Stimulated activated CD4-positive, alpha-beta T cell treated with anti-CD3 and anti-CD28 coated beads, TNF-alpha, amount 100 ng/mL, for 1 hour (primary cell): ENCODE measurements at places on chromosomes 5 and 9.

DNA sequence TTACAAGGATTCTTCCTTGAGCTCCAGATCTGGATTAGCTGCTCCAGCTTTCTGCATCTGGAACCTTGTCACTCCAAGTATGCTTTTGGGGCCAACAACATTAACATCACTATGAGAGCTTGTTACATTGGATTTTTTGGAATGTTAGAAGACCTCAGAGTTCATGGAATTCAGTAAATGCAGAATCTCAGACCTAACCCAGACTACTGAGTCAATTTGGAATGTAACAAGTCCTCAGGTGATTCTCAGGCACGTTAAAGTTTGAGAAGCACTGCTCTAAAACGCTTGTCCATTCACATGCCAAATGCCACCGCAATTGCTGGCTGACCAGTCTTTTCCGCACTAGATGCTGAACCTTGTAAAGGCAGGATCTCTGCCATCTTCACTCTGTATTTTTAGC lies 251.4 kb upstream of the TRIM32 start:
- no peak for DNase-seq

DNA sequence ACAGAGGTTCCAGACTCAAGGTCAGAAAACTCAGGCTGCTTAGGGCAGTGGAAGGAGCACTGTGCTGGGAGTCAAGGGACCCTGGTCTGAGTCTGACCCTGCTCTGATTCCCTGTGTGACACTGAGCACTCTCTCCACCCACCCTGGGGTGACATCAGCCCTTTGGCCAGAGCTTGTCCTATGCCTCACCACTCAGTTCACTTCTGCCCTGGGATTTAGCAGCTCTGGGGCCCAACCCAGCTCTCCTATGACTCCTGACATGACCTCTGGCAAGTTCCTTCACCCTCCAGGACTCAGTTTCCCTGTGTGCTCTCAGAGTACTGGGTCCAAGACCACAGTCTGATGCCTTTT lies 63.9 kb downstream of the FAM114A2 start:
- no peak for DNase-seq

- DNase-seq = no peak
Measured at GRCh38 chr9:115254287-115255180, 136.6 kb upstream of the TNC start.

- DNase-seq = no peak
Measured at GRCh38 chr5:114782869-114783268, 386.8 kb downstream of the TRIM36 start.

DNA sequence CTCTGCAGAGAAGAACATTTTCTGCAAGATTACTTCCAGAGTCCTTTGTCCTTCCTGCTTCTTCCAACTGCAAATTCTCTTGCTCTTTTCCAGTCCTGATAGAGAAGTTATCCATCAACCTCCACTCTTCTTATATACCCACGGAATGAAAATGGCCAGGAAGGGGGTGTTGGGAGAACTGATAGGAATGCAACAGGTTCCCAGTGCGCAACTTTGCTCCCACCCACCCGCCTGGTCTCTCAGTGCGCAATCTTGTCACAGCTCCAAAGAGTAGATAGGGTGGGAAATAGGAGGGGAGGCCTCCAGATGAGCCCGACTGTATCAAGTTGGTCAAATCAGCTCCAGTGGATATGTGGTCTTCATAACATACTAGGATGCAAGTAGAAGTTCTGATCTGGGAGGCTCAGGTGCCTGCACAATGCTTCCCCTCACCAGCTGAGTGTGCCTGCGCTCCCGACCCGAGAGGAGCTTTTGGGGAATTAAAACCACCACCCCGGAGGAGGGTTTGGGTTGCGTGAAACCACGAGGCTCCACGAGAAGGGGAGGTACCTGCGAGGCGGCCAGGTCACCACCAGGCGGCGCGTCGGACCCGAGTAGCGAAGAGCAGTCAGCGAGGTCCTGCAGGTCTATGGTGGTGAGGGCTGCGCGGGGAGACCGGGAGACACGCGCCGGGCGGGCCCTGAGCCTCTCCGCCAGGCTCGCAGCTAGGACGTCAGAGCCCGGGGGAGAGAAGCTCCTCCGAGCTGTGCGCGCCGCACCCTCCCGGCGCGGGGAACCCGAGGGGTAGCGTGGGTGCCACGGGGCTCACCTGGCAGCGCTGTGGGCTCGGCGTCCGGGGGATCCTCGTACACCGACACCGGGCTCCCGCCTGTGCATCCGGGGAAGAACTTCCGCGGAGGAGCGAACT lies 835 bp downstream of the MCIDAS start:
- no peak for DNase-seq

DNA sequence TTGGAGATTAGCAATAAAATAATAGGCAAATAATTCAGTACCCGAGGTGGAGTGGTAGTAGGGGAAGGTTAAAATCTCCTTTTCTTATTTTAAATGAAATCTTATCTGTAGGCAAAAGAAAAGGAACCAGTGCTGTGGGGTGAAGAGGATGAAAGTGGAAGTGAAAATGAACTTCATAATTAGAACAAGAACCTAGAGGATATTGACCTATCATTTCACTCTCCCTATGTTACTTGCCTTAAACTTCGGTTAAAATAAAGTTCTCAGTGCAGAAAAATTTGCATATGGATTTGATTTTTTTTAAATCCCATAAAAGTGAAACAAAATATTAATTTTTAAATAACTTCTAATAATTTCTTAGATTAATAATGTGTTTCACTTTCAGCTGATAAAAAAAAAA lies 1094.9 kb upstream of the C9orf72 start:
- no peak for DNase-seq

DNA sequence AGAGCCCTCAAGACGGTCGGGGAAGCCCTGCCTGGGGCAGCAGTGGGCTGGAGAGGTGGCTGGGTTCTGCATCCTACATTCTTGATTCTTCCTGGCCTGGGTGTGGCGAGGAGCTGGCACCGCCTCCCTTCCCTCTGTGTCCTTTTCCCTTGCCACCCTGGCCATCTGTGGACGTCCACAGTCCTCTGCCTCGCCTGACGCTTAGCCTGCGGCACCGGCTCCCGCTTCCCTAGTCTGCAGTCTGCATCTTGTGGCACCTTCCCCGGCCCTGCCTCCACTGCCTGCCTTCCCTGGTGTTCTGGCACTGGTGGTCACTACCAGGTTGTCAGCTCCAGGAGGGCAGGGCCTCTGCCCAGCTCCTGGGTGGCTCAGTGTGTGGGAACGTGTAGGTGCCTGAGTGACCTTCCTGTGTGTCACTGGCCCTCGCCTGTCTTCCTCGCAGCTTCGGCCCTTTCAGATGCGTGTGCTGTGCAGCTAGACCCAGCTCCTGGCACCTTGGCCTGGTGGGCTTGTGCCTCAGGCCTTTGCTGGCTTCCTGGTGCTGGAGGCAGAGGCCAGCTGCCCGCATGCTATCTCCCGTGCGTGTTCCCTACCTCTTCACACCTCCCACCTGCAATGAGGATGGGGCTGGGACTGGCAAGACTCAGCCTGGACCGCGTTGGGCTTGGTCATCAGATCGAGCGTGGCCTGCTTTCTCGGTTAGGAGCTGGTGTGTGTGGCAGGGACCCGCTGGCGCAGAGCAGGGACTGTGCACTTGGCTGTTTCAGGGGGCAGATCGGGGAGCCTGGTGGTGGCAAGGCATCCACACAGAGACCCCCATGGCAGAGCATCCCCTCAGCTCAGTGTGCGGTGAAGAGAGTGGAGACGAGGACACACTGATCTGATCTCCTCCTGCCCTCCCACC lies 20.9 kb downstream of the TRAF2 start:
- no peak for DNase-seq

GRCh38 chr5:53368966-53369605 lies 111.3 kb upstream of the FST start:
- DNase-seq = no peak

DNA sequence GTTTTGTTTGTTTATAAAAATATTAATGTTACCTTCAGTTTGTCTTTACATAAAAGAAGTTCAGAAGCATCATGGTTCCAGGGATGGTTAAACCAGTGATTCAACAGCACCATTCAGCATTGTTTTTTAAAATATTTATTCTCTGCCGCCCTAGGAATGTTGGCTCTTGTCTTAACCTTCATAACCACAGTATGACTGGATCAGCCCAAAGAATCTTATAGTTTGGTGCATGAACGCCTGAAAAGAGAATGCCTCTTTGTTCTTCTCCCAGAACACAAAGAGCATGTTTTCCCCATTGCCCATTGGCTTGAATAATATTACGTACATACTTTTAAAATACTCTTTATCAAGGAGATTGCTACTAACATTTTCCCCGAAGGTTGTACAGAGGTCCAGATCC lies 413.4 kb downstream of the ANXA1 start:
- DNase-seq = no peak

GRCh38 chr9:125911861-125912644 lies 164.9 kb downstream of the PBX3 start:
- no peak for DNase-seq

DNA sequence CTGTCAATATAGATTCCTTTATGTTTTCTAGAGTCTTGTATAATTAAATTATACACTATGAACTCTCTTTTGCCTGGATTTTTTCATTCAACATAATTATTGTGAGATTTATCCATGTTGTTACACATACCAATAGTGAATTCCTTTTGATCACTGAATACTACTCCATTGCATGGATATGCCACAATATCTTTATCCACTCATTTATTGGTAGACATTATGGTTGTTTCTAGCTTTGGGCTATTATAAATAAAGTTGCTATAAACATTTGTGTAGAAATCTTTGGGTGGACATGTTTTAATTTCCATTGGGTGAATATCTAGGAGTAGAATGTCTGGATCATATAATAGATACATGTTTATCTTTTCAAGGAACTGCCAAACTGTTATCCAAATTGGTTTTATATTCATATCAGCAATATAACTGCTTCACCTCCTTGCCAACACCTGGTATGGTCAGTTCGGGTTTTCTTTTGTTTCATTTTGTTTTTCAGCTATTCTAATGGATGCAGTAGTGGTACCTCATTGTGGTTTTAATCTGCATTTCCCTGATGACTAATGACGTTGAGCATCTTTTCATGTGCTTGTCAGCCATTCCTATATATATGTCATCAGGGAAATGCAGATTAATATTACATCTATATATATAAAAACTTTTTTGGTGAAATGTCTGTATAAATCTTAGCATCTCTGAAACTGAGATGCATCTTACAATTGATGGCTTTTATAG lies 32.1 kb upstream of the TCF7 start:
- no peak for DNase-seq

DNA sequence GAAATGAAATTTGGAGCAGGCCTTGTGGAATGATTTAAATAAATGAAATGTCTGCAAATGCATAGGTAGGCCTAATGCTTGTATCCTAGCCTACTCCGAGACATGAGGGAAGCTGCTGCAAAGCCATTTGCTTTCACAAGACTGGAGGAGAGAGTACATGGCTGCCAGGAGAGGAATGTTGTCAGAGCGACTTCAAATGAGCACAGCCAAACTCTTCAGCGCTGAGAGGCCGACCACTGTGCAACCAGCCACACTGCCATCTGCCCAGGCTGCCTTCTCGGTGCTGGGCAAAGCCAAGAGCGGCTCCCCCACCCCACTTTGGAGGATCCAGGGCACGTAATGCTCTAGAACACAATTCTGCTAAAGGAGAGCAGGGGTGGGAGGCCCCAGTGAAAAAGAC lies 122.6 kb downstream of the RASEF start:
- no peak for DNase-seq

- no peak for DNase-seq
Measured at GRCh38 chr9:77595426-77596095, 52.6 kb downstream of the GNA14 start.

- DNase-seq = no peak
Measured at GRCh38 chr9:69250681-69251080, 74.3 kb upstream of the ENTREP1 start.

GRCh38 chr5:179953987-179954386 lies 46.3 kb upstream of the TBC1D9B start:
- no peak for DNase-seq

DNA sequence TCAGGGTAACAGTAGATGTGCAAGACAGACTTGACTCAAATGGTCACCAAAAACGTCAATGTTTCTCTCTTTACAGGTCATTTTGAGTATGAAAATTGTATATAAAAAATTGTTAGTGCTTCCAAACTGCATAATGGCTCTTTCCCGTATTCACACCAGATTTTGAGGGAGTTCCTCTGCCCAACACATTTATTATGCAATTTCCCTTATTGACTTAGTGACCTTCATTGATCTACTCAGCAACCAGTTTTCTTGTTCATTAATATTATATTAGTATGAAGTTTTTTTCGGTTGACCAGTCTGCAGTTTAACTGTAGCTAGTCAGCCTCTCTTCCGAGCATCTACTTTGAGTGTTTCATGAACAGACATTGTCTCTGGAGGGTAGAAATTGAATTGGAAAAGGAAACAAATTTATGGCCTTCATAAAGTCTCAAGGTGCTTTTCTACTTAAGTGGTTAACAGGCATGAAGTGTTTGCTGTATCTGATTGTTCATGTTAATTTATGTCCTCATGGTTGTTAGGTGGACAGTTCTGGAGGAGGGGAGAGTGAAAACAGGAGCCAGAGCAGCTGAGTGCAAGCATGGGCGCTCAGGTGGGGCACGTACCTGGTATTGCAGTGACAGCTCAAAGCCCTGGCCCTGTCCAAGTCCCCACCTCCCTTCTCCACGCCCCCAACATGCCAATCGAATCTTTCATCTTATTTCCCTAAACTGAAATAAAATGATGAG lies 240.2 kb downstream of the RFK start:
- DNase-seq = no peak

GRCh38 chr9:12544700-12545099 lies 148.5 kb upstream of the TYRP1 start:
- DNase-seq = no peak

DNA sequence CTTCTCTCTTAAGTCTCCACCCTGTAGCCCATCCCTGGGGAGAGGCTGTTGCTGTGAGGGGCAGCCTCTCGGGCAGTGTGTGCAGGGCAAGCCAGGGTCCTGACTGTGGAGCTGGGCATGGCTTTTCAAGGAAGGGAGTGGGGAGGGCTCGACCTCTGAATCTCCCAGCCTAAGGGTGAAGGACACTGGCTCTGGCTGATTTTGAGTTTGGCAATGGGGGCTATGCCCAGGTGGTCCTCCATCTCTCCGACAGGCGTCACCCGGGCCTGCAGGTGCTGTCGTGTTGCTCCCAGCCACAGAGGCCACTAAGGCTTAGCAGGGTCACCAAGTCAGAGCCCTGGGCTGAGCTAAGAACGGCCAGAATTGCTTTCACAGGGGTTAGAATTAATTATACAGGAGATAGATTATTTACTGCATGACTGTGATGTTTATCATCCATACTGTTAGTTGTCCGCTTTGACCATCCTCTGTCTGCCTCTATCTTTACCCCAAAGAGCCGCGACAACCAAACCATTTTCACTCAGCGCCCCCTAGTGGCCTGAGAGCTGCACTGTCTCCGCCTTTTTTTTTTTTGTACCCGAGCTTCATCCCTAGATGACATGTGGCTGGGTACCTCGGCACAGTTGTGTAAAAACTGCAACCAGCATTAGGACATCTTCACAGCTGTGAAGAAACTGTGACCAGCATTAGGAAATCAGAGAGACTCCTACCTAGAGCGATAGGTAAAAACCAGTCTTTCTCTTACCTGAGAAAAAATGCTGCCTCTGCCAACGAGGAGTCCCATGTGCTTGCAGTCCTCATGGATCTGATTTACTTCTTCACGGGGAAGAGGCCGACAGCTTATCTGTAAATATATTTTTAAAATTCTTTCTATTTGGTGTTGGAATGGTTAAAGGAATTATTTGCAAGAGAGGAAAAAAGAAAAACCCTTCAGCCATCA lies 44.5 kb downstream of the AGXT2 start:
- peak; percentile 47 for DNase-seq
